ENCODE measurements at places on chromosomes 7 and 10. TPM values are rescaled to one million over a fixed set of nuclear protein-coding genes. Genes with fewer than 3 reads are reported as not detected.

The CASTOR2 gene
- 15.1 TPM for total RNA-seq

The GPR15LG gene
- total RNA-seq, result not detected

The ZNF735 gene
- not detected for total RNA-seq

The CYP17A1 gene
- not detected for total RNA-seq

The ASB4 gene
- total RNA-seq, result under 0.01 TPM

The OR2A42 gene
- not detected for total RNA-seq

The KBTBD2 gene
- 21.2 TPM for total RNA-seq

The ECHDC3 gene
- 4.4 TPM for total RNA-seq

The TMEM176A gene
- total RNA-seq, result 1.1 TPM

The CCDC172 gene
- not detected for total RNA-seq

The LEP gene
- total RNA-seq, result 0.09 TPM

The CYP26A1 gene
- 0.14 TPM for total RNA-seq

Data from smooth muscle cell of bladder (primary cell).